LoVo (cell line): ENCODE measurements at places on chromosomes 7 and 10.

DNA sequence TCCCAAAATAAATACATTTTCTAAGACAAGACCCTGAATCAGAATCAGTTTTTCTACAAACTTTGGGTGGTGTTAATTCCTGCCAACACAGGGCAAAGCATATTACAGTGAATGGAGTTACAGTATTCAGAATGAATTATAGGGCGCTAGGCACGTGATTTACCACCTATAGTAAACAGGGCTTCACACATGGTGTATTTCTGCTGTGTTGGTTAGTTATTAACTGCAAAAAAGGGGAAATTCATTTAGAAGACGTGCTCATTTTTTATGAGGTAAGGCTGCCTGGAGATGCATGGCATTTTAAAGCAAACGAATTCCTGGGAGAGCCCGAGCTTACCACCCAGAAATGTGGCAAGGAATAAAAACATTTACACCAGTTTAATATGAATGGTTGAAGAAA is 393.8 kb downstream of the LRMDA start:
- no peak for DNase-seq

DNA sequence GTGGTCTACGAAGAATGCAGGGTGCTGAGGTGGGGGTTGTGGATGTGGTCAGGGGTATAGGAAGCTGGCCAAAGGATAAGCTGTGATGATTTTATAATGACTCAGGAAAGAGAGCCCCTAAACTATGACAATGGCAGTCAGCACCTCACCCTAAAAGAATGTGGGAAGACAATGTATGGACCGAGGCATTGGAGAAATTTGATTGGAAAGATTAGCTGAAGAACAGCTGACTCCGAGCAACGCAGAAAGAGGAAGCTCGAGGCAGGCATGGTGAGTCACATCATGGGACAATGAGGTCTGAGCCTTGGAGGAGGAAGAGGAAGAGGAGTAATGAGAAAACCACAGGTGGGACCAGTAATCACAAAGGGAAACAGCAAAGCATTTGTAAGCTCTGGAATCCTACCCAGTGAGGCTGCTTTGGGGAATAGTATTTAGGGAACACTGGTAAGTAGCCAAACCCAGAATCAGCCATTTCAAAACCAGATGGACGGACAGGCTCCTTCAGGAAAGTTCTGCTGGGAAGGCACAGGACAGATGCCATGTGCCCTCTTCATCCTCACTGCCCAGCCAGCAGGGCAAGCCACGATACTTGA is 295.4 kb downstream of the PRPF18 start:
- peak; percentile 50 for DNase-seq

- no peak for DNase-seq
Measured at GRCh38 chr10:116771101-116771958, 29.0 kb upstream of the HSPA12A start.

DNA sequence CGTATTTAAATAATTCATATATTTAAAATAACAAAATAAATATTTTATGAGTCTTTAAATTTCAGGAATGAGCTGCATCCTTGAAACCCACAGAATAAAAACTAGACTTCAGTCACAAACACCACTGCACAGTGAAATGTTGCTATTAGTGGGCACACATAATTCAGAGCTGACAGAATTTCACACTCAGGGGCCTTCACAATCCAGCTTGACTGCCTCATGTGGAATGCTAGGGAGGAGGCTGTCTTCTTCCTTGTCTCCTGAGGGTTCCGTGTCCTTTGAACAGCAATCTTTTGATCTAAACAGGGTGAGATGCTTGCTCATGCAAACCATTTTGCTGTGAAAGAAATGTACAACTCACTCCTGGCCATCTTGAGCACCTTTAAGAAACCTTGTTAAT is 346.7 kb downstream of the CCSER2 start:
- DNase-seq, result no peak

DNA sequence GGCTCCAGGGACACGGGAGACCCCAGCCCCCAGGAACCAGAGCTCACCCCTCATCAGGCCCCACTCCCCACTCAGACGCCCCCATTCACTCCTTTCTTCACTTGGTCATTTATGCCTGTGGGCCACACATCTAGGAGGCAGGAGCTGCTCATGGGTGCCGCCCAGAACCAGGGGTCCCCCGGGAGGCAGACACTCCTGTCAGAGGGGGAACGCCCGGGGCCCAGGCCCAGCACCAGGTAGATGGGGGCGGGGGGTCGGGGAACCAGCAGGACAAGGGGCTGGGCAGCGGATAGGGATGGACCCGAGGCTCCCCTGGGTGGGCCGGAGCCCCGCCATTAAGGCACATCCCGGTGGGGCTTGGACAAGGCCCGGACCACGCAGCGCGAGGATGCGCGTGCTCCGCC is 11.8 kb downstream of the CALY start:
- no peak for DNase-seq

DNA sequence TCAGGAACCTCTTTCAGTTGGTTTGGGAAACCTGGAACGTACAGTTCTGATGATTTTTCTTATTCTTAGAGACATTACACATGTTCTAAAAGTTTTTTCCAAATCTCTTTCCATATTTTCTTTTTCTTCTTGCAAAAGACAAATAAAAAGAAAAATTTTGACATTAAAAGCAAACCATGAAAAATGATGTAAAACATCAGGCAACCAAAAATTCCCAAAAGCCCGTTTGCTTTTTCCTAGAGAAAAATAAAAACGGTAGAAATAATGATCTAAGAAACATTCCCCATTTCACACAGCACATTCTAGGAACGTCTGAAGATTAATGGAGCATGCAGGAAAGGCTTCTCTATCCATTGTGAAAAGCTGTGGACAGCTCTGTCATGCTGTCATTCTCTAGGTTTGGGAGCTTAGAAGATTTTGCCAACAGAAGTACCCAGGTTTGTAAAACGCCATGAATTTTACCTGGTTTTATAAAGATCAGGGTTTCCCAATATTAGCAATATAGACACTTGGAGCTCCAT is 11.2 kb upstream of the PRTFDC1 start:
- no peak for DNase-seq

GRCh38 chr7:103921692-103922091 is 67.8 kb downstream of the RELN start:
- DNase-seq, result no peak

DNA sequence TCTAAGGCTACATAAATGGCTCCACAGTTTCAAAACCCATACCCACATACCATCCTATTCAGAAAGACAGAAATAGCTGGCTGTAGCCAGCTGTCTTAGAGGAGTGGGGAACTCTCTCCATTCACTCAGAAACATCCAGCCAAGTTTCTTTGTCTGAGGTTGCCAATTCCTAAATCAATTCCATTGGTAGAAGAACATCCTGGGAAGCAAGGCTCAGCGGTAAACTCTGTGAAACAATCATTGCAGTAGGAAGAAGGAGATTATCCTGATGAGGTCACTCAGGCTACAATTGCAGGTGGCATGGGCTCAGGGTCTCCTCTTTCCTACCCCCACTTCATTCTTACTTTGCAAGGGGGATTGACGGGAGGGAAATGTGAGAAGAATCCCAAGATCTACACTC is 154.0 kb downstream of the ETV1 start:
- DNase-seq, result no peak

DNA sequence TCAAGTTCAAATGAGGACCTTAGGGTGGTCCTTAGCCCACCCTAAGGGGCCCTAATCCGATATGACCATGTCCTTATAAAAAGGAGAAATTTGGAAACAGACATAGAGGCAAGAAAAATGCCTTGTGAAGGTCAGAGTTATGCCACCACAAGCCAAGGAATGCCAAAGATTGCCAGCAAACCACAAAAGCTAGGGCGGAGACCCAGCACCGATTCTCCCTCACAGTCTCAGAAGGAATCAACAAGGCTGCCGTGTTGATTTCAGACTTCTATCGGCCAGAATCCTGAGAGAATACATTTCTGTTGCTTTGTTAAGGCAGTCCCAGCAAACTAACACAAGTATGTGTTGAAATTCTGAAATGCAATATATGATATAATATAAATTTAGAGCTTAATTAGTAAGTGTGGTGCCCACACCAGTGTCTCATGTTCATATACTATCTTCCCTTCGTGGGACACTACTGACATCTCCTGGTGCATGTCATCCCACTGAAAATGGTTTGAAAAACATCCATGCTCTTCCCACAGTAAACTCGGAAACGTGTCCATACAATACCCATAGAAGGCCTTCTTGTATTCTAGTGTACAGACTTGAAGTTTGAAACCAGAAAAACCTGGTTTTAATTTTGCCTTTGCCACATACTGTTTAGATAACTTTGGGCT is 349.0 kb downstream of the TNS3 start:
- no peak for DNase-seq

- DNase-seq, result no peak
Measured at GRCh38 chr10:96222441-96222840, 48.9 kb downstream of the BLNK start.
